COLO829 (cell line): ENCODE measurements at places on chromosomes 4 and X.

DNA sequence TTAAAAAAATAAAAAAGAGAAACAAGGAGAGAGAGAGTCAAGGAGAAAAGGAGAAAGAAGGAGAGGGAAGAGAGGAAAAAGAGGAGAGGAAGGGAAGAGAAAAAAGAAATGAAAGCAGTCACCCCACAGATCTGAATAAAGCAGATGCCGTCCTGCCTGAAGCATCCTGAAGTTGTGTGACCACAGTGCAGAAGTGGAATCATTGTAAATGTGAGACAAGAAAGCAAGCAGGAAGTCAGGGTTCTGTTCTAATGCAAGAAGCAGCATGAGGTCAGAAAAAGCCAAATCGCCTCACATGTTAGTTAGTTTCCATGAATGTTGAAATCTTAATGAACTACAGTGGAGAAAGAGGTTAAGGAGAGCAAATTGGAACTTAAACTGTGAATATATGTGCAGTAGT is 692.5 kb downstream of the CENPC start:
- DNase-seq, result no peak

GRCh38 chr4:150322646-150323045 is 244.4 kb downstream of the DCLK2 start:
- DNase-seq, result no peak

DNA sequence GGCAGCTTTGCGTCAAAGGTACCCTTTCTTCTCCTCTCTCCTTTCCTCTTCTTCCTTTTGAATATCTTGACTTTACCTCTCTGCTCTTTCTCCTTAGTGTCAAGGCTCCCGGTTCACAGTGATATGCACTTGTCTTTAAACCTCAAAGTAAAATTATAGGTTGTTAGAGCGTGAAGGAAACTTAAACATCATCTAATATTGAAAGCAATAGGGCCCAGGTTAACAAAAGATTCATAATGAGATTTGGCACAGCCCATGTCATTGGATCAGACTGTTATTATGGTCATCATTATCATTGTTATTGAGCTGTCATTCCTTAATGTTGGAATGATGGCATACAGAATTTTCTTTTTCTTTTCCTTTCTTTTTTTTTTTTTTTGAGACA is 32.5 kb downstream of the FTHL17 start:
- no peak for DNase-seq

GRCh38 chr4:6347511-6348045 is 77.9 kb downstream of the WFS1 start:
- DNase-seq, result no peak

DNA sequence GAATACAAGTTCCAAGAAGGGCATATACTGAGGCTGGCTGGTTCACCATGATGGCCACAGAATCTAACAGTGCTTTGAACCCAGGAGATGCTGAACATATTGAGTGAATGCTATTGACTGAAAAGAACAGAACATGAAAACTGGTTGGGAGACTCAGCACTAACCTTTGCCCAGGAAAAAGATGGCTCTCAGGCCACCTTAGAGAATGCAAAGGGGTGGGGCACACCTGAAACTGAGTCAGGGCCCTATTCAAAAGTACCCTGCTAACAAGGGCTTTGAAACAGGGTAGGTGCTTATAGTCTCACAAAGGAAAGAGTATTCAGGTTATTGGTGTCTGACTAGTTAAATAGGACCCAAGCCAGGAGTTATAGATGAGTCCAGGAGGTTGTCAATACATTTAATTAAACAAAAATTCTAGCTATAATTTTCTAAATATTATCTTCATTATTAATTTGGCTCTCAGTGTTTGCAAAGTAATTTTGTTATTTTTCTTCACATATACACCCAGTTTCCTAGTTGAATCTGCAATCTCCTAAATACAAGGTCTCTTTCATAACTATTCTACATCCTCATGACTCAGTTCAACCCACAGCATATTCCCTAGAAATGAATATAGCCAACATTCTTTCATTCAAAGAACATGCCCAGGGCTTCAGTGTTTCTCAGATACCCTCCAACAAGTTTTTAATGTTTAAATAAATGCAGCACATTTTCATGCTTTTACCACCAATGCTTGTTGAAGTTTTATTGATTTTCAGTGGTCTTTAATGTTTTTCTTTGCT is 144.2 kb upstream of the RAPGEF2 start:
- peak; percentile 65 for DNase-seq

- no peak for DNase-seq
Observed at GRCh38 chr4:3212391-3213105, 36.4 kb upstream of the MSANTD1 start.

GRCh38 chr4:28373601-28374000 is 1513.0 kb downstream of the STIM2 start:
- DNase-seq, result no peak

DNA sequence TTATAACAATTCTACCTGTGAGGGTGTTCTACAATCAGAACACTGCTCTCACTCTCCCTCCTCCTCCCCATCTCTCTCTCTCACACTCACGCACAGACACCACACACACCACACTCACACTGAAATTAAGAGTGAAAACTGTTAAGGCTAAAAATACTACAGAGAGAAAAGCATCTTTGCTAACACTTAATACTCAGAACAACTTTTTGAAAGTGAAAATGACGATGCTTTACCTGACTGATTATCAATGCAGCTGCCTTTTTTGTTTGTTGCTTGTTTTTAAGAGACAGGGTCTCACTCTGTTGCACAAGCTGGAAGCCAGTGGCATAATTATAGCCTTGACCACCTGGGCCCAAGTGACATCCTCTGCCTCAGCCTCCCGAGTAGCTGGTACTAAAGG is 222.4 kb downstream of the APBB2 start:
- no peak for DNase-seq

DNA sequence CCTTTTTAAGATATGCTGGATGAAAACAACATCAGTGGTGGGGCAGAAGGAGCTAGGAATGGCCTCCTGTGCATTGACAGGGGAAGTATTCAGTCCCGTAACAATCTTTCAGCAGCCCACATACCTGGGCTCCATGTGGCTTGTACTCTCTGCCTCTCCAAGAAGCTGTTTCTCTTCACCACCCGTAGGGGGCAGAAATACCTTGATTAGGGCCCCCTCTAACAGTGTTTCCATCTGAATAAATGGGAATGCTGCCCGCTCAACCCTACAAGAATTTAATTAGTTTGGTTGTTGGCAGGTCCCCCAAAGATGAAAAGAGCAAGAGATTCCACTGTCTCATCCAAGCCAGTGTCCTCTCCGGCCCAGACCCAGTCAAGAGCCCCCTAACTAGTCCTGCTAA is 155.2 kb downstream of the SMIM20 start:
- DNase-seq, result no peak

- peak; percentile 45 for DNase-seq
Observed at GRCh38 chr4:13701937-13702446, 74.5 kb upstream of the BOD1L1 start.

DNA sequence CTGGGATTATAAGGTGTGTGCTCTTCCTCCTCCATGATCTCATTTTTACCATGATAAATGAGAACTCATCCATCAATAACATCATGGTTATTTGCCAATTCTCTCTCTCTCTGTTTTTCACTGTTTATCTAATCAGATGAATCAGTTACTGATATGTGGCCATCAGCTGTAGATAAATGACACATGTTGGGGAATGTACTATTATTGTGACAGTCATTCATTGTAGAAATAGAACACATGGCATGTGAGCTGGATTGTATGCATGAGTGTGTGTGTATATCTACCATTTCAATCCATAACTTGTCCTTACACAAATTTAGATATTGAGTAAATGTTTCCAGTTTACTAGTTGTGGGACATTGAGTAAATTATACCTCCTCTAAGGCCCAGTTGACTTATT is 53.0 kb downstream of the OSTC start:
- DNase-seq, result no peak

GRCh38 chrX:145751943-145752342 is 65.7 kb upstream of the SLITRK2 start:
- peak; percentile 60 for DNase-seq

- no peak for DNase-seq
Observed at GRCh38 chrX:110684653-110685052, 111.0 kb downstream of the CHRDL1 start.

- no peak for DNase-seq
Observed at GRCh38 chr4:6563935-6564645, 10.9 kb upstream of the MAN2B2 start.

DNA sequence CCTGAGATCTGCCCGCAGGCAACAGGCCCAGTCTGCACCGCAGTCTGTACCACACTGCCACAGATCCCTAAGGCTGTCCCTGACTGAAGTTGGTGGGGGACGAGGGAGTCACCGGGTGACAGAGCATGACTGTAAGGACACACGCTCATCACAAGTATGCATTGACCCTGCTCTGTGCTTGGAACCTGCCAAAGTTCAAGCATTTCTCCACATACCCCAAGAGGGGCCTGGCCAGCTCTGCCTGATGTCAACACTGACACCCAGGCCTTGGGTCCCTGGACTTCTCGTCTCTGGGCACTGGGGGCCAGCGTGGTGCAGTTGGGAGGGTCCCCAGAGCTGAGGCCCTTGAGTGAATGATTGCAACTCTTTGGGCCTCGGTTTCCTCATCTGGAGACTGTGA is 7.9 kb downstream of the BLOC1S4 start:
- no peak for DNase-seq

GRCh38 chrX:19174401-19175025 is 52.2 kb upstream of the ADGRG2 start:
- no peak for DNase-seq

- peak; percentile 63 for DNase-seq
Observed at GRCh38 chr4:109977854-109978501, 65.3 kb downstream of the EGF start.

- DNase-seq, result no peak
Observed at GRCh38 chrX:132043977-132044376, 20.9 kb downstream of the STK26 start.

- DNase-seq, result no peak
Observed at GRCh38 chrX:1164322-1165288, 47.8 kb downstream of the CRLF2 start.

GRCh38 chrX:11386812-11387211 is 93.6 kb downstream of the AMELX start:
- no peak for DNase-seq

GRCh38 chr4:69531251-69531650 is 35.5 kb upstream of the UGT2B4 start:
- no peak for DNase-seq

DNA sequence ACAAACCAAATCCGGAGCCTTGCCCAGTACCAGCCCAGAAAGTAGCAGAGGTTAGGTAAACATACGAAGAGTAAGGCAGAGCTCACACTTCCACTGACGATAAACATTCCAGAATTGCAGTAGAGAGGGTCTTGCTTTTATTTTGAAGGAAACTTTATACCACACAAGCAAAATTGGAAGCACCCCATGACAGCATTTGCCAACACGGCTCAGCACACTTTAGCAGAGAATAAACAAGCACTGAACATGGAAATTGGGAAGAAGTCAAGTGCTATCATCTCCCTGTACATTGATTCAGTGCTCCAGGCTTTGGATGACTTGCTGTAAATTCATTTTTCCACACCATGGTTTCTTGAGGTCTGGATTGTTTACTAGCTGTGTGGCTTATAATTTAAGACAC is 160.7 kb upstream of the FAM47C start:
- no peak for DNase-seq

DNA sequence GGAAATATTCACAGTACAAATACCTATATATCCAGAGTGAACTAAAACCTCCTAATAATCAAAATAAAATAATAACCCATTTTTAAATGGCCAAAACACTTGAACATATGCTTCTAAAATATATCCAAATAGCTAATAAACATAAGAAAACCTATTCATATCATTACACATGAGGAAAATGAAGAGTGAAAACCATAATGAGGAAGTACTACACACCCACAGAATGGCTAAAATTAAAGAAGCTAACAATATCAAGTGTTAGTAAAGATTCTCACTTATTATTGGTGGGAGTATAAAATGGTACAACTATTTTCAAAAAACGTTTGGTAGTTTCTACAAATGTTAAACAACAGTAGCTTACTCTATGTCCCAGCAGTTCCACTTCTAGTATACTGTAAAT is 92.1 kb downstream of the KLHL13 start:
- no peak for DNase-seq

GRCh38 chr4:185535612-185536410 is 504 bp upstream of the PDLIM3 start:
- DNase-seq, result no peak

- no peak for DNase-seq
Observed at GRCh38 chr4:118354913-118355312, 2.1 kb upstream of the PRSS12 start.

DNA sequence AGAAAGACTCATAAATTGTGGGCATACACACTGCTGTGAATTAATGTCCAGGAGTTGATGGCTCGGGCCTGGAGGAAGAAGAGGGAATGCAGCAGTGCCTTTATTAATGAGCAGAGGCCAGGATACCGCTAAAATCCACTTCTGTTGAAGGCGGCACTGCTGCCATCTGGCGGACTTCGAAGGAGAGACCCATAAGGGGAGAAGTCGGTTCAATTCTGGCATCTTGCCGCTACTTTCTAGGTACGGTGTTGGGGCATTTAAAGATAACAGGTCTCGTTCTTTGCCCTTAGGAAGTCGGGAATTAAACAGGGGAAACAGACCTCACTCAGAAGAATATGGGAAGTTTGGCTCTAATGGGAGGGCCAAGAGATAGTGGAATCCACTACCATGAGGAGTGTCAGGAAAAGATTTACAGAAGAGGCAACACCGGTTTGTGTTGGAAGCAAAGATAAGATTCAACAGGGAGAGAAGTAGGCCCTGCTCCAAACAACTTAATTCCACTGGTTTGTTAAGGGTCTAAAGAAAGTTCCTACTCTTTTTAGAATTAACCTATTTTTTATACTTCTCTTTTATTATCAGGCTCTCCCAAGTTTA is 133.6 kb upstream of the GIMD1 start:
- peak; percentile 79 for DNase-seq

GRCh38 chr4:14824189-14824588 is 178.1 kb upstream of the CPEB2 start:
- no peak for DNase-seq

DNA sequence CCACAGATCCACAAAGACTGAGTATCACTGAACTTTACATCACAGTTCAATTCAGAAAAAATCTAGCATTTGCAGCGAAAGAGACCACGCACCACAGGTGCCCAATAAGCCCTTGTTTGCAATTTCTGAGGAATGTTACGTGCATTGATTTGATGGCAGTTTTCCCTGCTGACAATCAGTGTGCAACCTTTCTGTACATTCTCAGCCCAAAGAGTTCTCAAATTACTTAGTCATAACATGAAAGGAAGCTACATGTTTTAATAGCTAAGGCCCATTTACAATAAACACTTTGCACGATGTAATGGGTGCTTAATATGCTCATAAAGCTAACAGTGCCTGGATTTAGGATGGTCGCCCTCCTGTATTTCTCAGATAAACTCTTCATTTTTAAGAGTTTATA is 47.9 kb downstream of the PTCHD1 start:
- no peak for DNase-seq

- no peak for DNase-seq
Observed at GRCh38 chr4:2843941-2844584, 419 bp downstream of the ADD1 start.
